ENCODE measurements at places on chromosomes 11 and 22. TPM values are rescaled to one million over a fixed set of nuclear protein-coding genes. Genes with fewer than 3 reads are reported as not detected.

DNA sequence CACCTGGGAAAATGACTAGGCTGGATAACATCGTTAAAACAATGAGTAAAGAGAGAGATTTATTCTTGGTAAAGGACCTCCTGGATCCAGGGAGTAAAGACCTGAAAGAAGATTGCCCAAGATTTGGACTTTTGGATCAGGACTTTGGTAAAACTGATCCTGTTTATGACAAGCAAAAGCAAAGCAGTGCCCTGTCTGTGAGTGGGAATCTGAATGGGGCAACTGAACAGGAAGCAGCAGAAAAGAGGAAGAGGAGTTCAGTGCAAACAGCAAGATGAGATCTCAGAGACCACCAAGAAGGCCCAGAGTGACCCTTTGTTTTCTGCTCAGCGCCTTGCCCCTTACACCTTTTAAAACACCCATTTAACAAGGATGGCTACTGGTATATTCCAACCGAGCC, 122.0 kb downstream of the VPREB1 start:
- H3K27me3 ChIP-seq: peaks cover 59% of the 10 kb centered on the region
- no peaks in the 10 kb centered on the region for H3K4me1 ChIP-seq
- no peaks in the 10 kb centered on the region for H3K36me3 ChIP-seq
- H3K27ac ChIP-seq: no peak overlapping the region
- H3K4me3 ChIP-seq: no peak overlapping the region

- peak; percentile 42 for DNase-seq
- H3K4me1 ChIP-seq: no peaks in the 10 kb centered on the region
- no peak overlapping the region for H3K27ac ChIP-seq
- no peaks in the 10 kb centered on the region for H3K27me3 ChIP-seq
Observed at GRCh38 chr22:42560781-42561180, 7.0 kb downstream of the SERHL2 start.

- peaks cover 7% of the 10 kb centered on the region for H3K4me1 ChIP-seq
- no peaks in the 10 kb centered on the region for H3K36me3 ChIP-seq
- no peak for DNase-seq
- no peaks in the 10 kb centered on the region for H3K27me3 ChIP-seq
Observed at GRCh38 chr11:46906609-46907041, 11.7 kb downstream of the LRP4 start.

DNA sequence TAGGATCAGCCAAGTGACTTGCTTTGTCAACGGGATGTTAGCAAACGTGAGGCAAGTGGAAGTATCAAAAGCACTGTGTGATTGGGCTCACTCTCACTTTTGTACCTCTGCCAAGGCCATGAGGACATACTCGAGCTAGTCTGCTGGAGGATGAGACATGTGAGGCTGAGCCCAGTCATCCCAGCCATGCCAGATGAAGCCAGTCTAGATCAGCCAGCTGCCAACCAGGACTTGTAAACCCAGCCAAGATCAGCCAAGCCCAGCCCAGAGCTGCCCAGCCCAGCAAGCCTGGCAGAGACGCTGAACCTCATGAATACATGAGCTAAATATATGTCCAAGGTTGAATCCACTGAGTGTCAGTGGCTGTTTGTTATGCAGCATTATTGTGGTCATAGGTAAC, 369.7 kb downstream of the MN1 start:
- no peaks in the 10 kb centered on the region for H3K27me3 ChIP-seq
- DNase-seq: no peak
- H3K27ac ChIP-seq: no peak overlapping the region

- H3K4me1 ChIP-seq: no peaks in the 10 kb centered on the region
- H3K4me3 ChIP-seq: no peak overlapping the region
- H3K36me3 ChIP-seq: no peaks in the 10 kb centered on the region
- peak; percentile 67 for DNase-seq
- H3K27me3 ChIP-seq: no peaks in the 10 kb centered on the region
Observed at GRCh38 chr11:93059117-93059957, 89.9 kb downstream of the MTNR1B start.

DNA sequence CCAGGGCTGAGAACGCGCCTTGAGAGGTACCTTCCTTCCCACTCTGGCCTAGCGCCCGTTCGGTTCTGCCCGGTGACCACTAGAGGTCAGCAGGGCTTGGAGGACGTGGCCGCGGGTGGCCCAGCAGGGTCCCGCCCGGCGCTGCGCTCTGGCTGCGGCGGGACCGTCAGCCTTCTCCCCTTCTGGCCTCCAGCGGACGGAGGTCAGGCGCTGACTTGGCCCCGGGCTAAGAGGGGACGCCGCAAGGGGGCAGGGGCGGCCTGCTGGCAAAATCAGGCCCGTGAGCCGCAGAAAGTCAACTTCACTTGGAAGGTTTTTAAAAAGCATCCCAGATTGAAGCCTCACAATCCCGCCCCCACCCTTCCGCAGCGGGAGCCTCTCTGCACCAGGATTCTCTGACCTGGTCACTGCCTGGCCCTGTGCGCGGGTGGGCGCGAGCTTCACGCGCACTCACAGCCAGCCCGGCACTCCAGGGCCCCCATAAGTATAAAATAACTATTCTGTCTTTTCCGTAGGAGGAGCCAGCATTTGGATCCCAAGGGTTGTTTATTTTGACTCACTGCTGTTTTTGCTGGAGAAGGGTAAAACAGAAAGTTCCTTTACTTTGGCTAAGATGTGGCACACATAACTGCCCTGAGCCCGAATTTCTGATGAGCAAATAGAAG, 23.2 kb upstream of the ZBTB16 start:
- peak overlapping the region; percentile 38 for H3K4me3 ChIP-seq
- no peaks in the 10 kb centered on the region for H3K27me3 ChIP-seq
- H3K4me1 ChIP-seq: peaks cover 11% of the 10 kb centered on the region
- no peak overlapping the region for H3K27ac ChIP-seq
- DNase-seq: peak; percentile 66

GRCh38 chr11:27976262-27976661, 131.7 kb downstream of the KIF18A start:
- H3K4me1 ChIP-seq: no peaks in the 10 kb centered on the region
- no peak overlapping the region for H3K27ac ChIP-seq
- no peak for DNase-seq
- H3K27me3 ChIP-seq: peaks cover 20% of the 10 kb centered on the region

DNA sequence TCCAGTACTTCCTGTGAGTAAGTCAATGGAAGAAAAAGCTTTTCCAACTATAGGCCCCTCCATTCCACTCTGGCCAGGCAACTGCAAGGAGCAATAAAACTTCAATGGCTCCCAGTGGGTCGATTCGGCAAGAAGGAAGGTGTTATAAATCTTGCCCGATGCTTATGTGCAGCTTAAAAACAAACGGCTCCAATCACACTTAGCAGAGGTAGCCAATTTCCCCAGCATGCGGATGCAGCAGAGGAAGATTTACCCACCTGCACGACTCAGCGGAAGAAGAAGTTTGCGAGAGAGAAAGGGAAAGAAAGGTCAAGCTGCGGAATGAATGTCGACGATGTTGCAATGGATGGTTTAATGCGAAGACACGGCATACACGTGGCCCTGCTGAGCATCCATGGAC, 141.5 kb downstream of the OPCML start:
- H3K27ac ChIP-seq: no peak overlapping the region
- H3K36me3 ChIP-seq: no peaks in the 10 kb centered on the region
- no peaks in the 10 kb centered on the region for H3K27me3 ChIP-seq
- no peak for DNase-seq
- no peaks in the 10 kb centered on the region for H3K4me1 ChIP-seq
- no peak overlapping the region for H3K4me3 ChIP-seq

- DNase-seq: no peak
- H3K36me3 ChIP-seq: no peaks in the 10 kb centered on the region
- no peak overlapping the region for H3K4me3 ChIP-seq
- no peak overlapping the region for H3K27ac ChIP-seq
- H3K4me1 ChIP-seq: no peaks in the 10 kb centered on the region
Observed at GRCh38 chr11:106070606-106071005, 6.5 kb downstream of the KBTBD3 start.

GRCh38 chr11:27229511-27230191, 133.4 kb downstream of the CCDC34 start:
- no peak for DNase-seq
- no peaks in the 10 kb centered on the region for H3K27me3 ChIP-seq
- H3K4me1 ChIP-seq: peaks cover 28% of the 10 kb centered on the region

DNA sequence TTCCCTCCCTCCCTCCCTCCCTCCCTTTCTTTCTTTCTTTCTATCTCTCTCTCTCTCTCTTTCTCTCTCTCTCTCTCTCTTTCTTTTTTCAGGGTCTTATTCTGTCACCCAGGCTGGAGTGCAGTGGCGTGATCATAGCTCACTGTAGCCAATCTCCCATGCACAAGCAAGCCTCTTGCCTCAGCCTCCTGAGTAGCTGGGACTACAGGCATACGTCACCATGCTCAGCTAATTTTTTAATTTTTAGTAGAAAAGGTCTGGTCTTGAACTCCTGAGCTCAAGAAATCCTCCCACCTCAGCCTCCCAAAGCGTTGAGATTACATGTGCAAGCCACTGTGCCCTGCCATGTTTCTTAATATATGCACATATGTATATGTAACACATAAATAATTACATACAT, 19.0 kb downstream of the TSKU start:
- no peak for DNase-seq
- H3K36me3 ChIP-seq: no peaks in the 10 kb centered on the region
- no peak overlapping the region for H3K27ac ChIP-seq
- H3K4me1 ChIP-seq: peaks cover 23% of the 10 kb centered on the region

GRCh38 chr22:22884888-22885840, 2.5 kb upstream of the IGLL5 start:
- H3K4me1 ChIP-seq: no peaks in the 10 kb centered on the region
- no peak overlapping the region for H3K27ac ChIP-seq
- no peaks in the 10 kb centered on the region for H3K36me3 ChIP-seq

GRCh38 chr22:22886546-22886945, 1.1 kb upstream of the IGLL5 start:
- no peak overlapping the region for H3K4me3 ChIP-seq
- H3K4me1 ChIP-seq: no peaks in the 10 kb centered on the region
- H3K27me3 ChIP-seq: peaks cover 23% of the 10 kb centered on the region
- H3K36me3 ChIP-seq: no peaks in the 10 kb centered on the region

GRCh38 chr11:44309478-44310205, at the start of gene ALX4:
Gene ALX4 (minus strand): TSS chr11:44310139. CDS start chr11:44310062, 77 bp downstream.
- H3K4me1 ChIP-seq: peaks cover 35% of the 10 kb centered on the region
- peak within 1 kb of the TSS; percentile 92 for H3K27ac ChIP-seq
- H3K4me3 ChIP-seq: peak within 1 kb of the TSS; percentile 78
- no peaks in the 10 kb centered on the region for H3K27me3 ChIP-seq

GRCh38 chr11:113410414-113411135, 23.0 kb downstream of the ANKK1 start:
- no peak for DNase-seq
- H3K27me3 ChIP-seq: no peaks in the 10 kb centered on the region
- H3K4me3 ChIP-seq: no peak overlapping the region
- no peaks in the 10 kb centered on the region for H3K4me1 ChIP-seq
- H3K36me3 ChIP-seq: no peaks in the 10 kb centered on the region

- H3K4me1 ChIP-seq: no peaks in the 10 kb centered on the region
- no peak overlapping the region for H3K4me3 ChIP-seq
- peaks cover 87% of the 10 kb centered on the region for H3K27me3 ChIP-seq
- no peak for DNase-seq
- H3K27ac ChIP-seq: no peak overlapping the region
Observed at GRCh38 chr11:128666397-128666796, 27.5 kb upstream of the FLI1 start.

DNA sequence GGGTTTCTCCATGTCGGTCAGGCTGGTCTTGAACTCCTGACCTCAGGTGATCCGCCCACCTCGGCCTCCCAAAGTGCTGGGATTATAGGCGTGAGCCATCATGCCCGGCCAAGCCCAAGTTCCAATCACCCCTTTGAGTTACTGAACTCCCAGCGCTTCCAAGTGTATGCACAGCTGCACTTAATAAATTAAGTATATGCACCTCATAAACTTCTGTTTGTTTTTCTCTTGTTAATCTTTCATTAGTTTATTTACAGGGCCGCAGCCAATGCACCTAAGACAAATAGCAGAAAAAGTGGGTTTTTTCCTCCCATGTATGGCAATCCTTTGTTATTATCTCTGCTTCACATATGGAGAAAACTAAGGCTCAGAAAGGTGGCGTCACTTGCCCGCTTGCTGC, 21.3 kb downstream of the SYN3 start:
- DNase-seq: no peak
- H3K27ac ChIP-seq: no peak overlapping the region
- no peaks in the 10 kb centered on the region for H3K27me3 ChIP-seq
- no peak overlapping the region for H3K4me3 ChIP-seq
- H3K36me3 ChIP-seq: no peaks in the 10 kb centered on the region

DNA sequence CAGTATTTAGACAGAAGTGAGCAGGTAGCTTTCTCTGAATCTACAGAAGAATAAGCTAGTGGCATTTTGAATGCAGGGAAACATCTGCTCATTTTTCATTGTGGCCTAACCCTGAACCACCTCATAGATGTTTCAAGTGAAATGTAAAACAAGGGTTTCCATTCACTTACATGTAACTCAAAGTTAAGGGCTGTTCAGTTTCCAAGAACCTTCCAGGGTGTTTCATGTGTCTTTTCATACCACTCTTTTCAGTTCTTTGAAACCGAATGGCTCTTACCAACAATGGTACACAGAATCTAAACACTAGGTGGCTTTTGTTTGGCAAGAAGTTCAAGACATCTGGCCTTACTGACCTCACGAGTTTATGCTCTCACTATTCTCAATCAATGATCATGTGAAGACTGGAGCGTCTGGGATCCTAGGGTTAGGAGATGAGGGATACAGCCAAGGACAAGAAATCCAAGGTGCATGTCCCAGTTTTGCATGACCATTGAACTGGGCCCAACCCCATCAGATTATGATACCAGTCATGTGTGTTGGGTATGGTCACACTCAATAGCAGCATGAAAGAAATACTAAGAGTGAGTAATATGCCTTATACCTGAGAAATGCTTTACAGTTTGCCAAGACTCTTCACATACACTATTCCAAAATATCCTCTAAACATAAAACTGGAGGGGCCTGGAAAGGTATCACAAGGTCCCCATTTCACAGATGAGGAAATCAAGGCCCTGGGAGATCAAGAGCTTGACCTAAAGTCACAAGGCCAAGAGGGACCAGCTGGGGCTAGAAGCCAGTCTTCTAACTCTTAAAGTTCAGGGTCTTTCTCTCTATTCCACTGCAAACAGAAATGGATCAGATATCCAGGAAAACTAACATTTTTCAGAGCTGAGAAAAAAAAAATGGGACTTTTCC, 92.7 kb downstream of the ETS1 start:
- no peak for DNase-seq
- H3K27me3 ChIP-seq: peaks cover 53% of the 10 kb centered on the region
- H3K4me1 ChIP-seq: no peaks in the 10 kb centered on the region
- no peaks in the 10 kb centered on the region for H3K36me3 ChIP-seq

Gene PRR33
- total RNA-seq: not detected

Gene MOV10L1
- 0.33 TPM for total RNA-seq

Gene UPK2
- total RNA-seq: not detected

Gene KRTAP5-11
- not detected for total RNA-seq

Gene DGCR2
- 41.1 TPM for total RNA-seq

Gene OR5P2
- total RNA-seq: not detected

Gene GRAMD1B
- total RNA-seq: 12.8 TPM

Gene GSTT2B
- total RNA-seq: 0.76 TPM

Gene GGTLC2
- total RNA-seq: not detected

Gene THYN1
- 60.2 TPM for total RNA-seq

Gene C22orf42
- total RNA-seq: not detected

Gene GTSE1
- total RNA-seq: 88.1 TPM

Gene DGCR6L
- 59.7 TPM for total RNA-seq

Gene THOC5
- total RNA-seq: 113 TPM

Gene TUBGCP6
- total RNA-seq: 33.1 TPM

Gene BTG4
- total RNA-seq: not detected

Gene RASL10A
- total RNA-seq: 0.68 TPM

Gene MAPK8IP1
- total RNA-seq: 46.0 TPM
